ENCODE measurements at places on chromosomes 2 and 18.

- no peak for DNase-seq
Observed at GRCh38 chr2:136024616-136025015, 39.2 kb upstream of the DARS1 start.

DNA sequence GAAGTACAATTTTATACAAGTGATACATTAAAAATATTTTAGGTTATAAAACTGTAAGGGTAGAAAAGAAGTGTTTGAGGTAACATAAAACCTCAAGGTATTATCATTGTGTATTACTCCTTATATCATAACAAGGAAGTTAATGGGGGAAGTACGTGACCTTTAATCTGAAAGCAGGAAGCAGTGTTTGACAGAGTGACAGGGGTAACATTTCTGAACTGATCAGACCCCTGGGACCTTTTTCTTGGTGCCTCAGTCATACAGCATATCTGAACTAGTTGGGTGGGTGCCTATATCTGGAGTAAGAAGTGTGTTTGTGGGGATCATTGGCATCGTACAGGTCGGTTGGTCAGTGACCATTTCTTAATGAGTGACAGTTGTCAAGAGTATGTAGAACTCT lies 43.0 kb downstream of the MALT1 start:
- DNase-seq, result no peak

GRCh38 chr2:38590053-38590452 lies 12.7 kb downstream of the HNRNPLL start:
- DNase-seq, result no peak

DNA sequence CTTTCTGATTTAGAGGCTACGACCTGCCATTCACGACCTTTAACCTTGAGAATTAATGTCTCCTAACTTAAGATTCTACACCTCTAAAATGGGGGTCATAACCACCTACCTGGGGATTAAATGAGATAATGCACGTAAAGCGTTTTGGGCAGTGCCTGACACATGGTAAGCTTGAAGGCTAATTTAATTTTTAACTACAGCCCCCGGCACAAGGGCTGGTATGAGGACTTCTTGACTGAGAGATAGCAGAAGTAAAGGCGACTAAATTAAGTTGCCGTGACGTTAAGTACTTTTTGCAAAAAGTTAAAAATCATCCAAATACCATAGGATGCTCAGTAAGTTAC lies 549 bp downstream of the MRPL35 start:
- DNase-seq, result no peak

DNA sequence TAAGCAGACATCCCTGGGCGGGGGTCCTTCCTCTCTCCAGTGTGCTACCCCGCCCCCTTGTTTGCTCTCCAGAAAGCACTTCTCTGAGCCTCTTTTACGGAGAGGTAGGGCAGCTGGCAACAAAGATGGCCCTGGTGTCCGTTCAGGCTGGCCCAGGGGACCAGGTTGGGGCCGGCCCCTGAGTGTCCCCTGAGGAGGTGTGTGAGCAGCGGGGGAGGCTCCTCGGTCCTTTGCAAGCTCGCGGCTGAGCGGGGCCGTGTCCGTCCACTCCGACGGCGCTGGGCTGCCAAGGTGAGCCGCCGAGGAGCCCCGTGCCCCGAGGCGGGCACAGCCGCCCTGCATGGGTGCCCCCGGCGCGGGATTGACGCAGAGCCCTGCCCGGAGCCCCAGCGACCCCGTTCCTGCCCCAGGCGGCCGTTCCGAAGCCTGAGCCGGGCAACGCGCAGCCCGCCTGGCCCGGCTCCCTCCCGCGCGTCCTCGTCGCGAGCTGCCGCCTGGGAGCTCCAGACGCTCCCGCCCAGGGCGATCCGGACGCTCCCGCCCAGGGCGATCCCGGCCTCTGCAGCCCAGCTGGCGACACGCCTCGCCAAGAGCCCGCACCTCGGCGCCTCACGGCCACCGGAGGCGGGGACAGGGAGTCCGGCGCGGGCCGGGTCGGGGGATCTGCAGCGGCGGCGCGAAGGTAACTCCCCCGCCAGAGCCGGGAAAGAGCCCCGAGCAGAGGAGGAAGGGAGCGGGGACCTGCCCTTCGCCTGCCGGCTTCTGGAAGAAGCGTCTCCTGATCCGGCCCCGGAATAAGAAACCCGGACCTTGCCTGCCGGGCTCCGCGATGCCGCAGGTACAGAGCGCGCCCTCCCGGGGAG lies at the start of gene PROKR1:
PROKR1 (plus strand) TSS at position 569 of the 863 bp plus-strand sequence. CDS start 2,243 bp downstream, outside the sequence.
- no peak for DNase-seq

Measured in activated T-cell treated with anti-CD3 and anti-CD28 coated beads for 1 hour (primary cell).